Esophagus muscularis mucosa (tissue), 4 donors: ENCODE measurements at places on chromosomes 3 and 15. TPM values are rescaled to one million over a fixed set of nuclear protein-coding genes. Genes with fewer than 3 reads are reported as not detected.

- no peak for DNase-seq
Observed at GRCh38 chr3:171262431-171262830, 197.8 kb downstream of the TNIK start.

The ECE2 gene
- 0.42 TPM for total RNA-seq

The ADAMTS7 gene
- total RNA-seq, result 2.0 TPM

- DNase-seq, result no peak
Observed at GRCh38 chr3:141894524-141895176, 18.2 kb downstream of the ATP1B3 start.
